Hematopoietic multipotent progenitor cell treated with erythropoietin and hydrocortisone succinate and interleukin-3 and kit ligand, for 15 days (in vitro differentiated cells): ENCODE measurements at places on chromosomes 7 and 10.

GRCh38 chr10:100529475-100530298, at the start of gene NDUFB8:
Gene NDUFB8 (minus strand): TSS chr10:100529871. CDS start chr10:100529851, 20 bp downstream.
- peak; percentile 85 for DNase-seq

GRCh38 chr10:123634221-123634620, 31.9 kb upstream of the GPR26 start:
- no peak for DNase-seq

DNA sequence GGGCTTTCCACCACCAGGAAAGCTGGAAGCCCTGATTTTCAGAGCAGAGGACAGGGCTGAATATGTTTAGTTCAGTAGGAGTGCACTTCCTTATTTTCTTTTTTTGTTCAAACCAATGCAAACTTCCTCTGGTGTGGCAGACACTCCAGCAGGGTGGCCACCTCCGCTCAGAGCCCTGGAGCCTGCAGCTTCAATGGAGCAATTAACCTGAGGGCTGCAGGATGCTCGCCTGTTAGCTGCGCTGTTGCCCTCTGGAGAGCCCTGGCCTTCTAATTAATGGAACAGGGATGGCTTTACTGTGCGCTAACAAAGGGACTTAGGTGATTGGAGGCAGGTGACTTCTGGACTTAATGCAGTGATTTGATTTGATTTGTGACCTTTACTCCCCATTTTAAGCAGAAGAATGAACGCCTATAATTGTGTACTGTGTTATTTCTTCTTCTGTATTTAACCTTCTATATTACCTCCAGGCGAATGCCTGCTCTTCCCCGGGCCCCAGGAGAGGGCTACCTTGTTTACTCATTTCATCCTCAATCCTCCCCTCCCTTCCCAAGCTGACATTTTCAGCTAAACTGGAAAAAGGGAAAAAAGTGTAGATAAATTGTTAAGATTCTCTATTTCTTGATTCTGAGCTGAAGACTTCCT, 123.0 kb upstream of the CTBP2 start:
- no peak for DNase-seq

DNA sequence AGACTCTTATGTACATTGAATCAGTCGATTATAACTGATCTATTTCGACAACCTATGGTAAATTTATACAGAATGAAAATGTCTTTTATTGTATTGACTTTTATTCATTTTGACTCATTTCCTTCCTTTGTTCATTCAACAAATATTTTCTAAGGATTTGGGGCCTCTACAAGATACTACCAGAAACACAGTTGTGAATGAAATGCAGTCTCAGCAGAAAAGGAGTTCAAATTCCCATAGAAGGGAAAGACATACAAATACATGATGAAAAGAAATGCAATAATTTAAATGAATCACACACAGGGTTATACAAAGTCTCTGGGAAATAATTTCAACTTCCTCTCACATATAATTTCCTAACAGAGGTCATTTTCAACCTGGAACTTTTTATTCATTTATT, 134.0 kb upstream of the SEMA3A start:
- no peak for DNase-seq

DNA sequence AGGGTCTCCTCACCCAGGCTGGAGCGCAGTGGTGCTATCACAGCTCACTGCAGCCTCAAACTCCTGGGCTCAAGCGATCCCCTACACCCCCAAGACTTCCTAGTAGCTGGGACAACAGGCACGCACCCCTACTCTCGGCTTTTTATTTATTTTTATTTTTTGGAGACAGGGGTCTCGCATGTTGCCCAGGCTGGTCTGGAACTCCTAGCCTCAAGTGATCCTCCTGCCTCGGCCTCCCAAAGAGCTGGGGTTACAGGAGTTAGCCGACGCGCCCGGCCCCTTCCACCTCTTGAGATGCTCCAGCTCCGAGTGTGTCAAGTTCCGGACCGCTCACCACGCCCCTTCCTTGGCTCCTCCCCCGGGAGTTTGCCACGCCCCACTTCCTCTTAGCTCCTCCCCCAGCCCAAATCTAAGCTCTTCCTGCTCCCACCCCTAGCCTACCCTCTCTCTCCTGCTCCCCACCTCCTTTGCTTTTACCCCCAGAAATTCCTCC, 6.3 kb downstream of the NAT16 start:
- DNase-seq = peak; percentile 50

DNA sequence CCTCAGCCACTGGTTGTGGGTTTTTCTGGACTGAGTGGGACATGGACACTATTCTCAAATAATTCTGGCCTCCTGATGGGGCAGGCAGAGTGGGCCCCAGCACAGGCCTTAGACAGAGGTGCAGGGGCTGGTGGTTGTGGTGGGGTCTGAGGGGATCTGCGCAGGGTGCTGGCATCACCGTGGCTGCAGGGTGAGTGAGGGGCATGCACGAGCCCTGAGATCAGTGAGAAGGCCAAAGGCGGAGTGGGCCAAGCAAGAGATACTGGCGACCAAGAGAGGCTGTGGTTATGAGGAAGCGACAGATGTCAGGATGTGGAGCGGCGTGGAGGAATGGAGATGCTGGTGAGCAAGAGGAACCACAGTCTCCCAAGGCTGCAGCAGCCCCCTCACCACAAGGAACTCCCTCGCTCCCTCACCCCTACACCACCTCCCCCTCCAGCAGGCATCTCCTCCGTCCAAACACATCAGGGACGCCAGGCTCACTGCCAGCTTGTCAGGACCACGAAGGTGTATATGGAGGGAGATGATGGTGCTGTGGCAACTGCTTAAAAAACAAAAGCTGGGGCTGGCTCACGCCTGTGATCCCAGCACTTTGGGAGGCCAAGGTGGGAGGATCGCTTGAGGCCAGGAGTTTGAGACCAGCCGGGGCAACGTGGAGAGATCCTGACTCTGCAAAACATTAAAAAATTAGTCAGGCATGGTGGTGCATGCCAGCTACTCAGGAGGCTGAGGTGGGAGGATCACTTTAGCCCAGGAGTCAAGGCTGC, 9.6 kb downstream of the PRF1 start:
- no peak for DNase-seq
